Hypothalamus (tissue), 51 donors: ENCODE measurements at places on chromosomes 3 and 15.

GRCh38 chr3:50251220-50251619 is 15.2 kb downstream of the GNAI2 start:
- DNase-seq, result no peak

DNA sequence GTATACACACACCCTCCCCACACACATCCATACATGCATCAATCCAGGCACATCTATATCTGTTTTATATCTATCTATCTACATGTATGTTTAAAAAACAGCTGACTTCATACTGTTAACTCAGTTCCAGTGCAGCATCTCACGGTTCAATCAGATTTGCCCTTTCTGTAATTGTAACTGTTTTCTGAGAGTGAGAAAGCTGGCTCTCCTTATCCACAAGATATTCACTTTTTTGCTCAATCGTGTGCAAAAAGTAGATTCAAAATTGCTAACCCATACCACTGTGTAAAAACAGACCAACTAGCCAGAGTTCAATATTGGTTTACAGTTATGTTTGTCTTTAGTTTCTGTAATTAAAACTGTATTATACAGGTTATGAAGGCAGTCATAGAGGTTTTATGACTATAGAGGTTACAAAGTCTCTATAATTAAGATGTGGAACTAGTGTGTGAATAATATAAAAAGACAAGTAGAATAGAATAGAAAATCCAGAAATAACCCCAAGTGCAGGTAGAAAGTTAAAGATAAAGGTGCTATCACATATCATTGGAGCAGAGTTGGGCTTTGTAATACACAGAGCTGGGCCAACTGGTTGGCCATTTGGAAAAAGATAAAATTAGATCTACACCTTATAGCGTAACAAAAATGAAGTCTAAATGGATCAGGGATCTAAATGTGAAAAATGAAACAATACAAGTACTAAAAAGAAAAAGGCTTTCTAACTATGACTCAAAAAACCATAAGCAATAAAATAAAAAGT is 20.1 kb upstream of the MCF2L2 start:
- DNase-seq, result no peak

GRCh38 chr3:32245200-32245599 is 6.7 kb downstream of the CMTM8 start:
- no peak for DNase-seq

DNA sequence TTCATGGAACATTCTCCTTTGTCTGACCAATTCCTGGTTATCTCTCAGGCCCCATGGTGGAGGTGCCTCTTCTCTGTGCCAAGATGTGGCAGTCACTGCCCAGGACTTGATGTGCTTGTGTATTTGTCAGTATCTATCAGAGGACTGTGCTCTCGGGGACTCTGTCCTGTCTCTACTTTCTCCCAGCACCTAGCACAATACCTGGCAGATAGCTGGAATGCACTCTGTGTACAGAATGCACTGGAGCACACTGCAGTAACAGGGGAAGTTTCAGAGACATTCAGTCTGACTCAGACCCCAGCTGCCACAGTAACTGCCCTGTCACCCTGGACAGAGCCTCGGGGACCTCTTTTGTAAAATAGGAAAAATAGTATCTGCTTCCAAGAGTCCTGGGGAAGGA is 34.6 kb upstream of the SV2B start:
- DNase-seq, result no peak

GRCh38 chr3:170010498-170010897 is 27.3 kb upstream of the GPR160 start:
- DNase-seq, result no peak

DNA sequence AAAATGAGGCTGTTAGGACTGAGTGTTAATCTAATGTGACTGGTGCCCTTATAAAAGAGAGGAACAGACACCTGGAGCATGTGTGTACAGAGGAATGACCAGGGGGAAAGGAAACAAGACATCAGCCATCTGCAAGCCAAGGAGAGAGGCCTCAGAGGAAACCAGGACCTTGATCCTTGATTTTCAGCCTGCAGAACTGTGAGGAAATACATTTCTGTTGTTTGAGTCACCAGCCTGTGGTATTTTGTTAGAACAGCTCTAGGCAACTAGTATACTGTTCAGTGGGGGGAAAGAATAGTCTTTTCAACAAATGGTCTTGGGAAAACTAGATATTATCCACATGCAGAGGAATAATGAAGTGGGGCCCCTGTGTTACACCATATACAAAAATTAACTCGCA is 80.6 kb downstream of the CCR1 start:
- no peak for DNase-seq

GRCh38 chr3:129558772-129559564 is 16.0 kb downstream of the H1-8 start:
- DNase-seq, result no peak

- DNase-seq, result no peak
Observed at GRCh38 chr3:156693166-156693565, 18.8 kb downstream of the TIPARP start.

DNA sequence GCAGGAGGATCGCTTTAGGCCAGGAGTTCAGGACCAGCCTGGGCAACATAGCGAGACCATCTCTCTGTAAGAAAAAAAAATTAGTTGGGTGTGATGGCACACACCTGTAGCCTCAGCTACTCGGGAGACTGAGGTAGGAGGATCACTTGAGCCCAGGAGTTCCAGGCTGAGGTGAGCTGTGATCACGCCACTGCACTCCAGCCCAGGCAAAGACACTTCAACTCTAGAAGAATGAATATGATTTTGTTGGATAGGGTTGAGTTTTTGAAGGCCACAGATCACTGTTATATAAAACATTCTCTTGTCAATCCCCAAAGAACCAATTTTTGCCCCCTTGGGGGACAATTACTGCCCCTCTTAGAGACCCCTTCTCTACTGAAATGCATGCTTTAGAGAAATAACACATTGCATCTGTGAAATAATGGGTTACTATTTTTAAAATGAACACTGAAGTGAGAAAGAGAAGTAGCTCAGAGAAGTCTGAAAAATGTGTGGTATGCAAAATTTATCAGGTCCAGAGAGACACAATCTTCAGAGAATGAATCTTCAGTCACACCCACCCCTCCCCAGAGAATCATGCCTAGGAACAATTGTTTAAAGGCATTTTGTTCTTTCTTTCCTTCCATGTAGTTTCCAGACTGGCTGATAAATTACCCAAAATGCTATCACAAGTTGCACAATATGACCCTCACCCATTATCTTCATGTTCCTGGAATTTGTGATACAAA is 42.7 kb downstream of the METTL6 start:
- no peak for DNase-seq

- DNase-seq, result no peak
Observed at GRCh38 chr3:78879295-78879860, 888.4 kb downstream of the ROBO1 start.

GRCh38 chr3:102132370-102132769 is 283.1 kb downstream of the NFKBIZ start:
- DNase-seq, result no peak

DNA sequence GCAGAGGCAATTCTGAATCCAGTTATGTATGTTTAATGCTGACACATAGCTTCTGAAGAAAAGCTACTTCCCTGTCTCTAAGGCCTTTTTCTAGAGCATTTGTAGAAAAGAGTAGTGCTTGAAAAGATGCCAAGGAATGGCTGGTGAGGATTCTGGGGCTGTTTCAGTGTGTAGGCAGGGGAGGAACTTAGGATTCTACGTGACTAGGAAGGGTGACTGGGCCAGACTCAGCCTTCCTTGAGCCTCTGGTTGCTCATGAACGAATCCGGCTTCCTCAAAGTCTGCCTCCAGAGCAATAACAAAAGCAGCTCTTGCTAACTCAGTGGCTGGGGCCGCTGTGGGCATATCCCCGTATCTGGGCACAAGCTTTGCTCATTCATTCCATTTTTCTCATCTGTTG is 104.8 kb upstream of the WNT5A start:
- no peak for DNase-seq

DNA sequence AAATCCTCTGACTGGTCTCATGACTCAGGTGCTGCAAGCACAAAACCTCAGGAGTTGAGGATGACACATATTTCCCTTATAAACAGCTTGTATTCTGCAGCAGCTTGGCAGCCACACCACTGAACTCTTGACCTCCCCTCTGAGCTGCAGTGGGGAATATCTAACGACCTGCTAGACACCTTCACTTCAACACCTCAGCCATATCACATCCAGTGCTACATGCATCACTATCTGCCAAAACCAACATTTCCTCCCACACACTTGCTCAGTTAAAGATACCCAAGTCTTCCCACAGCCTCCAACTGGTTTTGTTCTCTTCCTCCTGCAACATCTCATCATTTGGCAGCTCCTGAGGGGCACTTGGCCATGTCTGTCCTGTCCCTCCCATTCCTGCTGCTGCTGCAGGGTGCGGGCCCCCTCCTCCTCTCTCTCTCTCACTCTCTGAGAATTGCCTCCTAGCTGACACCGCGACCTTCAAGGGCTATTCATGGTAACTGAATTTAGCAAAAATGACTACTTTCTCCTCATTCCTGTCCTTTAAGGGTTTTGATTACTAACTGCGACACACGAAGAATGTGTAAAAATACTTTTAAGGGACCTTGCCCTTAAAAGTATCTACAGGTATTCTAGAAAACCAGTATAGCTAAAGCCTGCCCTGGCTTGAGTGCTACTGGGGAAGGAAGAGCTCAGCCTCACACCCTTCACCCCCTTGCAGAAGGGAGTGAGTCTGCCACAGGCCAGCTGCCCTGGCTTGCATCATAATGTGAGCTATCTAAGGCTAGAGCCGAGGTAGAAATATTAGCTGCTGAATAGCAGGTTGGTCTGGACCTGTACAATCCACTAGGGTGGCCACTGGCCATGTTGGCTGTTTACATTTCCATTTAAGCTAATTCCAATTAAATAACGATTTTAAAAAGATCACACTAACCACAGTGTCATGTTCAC is 5.0 kb upstream of the CCR9 start:
- no peak for DNase-seq

DNA sequence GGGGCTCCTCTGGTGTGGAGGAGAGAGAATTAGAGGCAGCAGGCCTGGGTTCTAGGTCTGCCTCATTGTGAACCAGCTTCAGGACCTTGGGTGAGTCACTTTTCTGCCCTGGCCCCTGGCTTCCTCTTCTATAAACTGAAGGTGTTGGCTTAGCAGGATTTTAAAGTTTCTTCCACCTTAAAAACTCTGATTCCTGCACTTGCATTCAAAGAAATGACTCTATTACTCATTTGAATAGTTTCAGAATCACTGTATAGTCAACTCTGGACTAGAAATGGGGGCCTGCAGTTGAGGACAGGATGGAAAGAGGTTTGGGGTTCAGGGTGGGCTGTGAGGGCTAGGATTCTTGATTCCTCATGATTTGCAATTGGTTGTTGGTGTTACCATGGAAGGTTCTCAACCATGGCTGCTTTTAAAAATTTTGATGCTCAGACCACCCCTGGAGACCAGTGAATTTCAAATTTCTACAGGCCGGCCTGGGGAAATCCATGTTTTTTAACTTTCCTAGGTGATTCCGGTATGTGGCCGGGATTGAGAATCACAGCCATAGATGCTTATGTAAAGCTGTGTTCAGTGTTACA is 19.9 kb downstream of the SMAD3 start:
- DNase-seq, result no peak

- no peak for DNase-seq
Observed at GRCh38 chr15:75573648-75574384, 5.3 kb downstream of the PTPN9 start.

- no peak for DNase-seq
Observed at GRCh38 chr3:99246010-99246654, 344.6 kb upstream of the DCBLD2 start.

- DNase-seq, result no peak
Observed at GRCh38 chr3:53579636-53580035, 85.2 kb downstream of the CACNA1D start.

- DNase-seq, result no peak
Observed at GRCh38 chr15:63301088-63301487, 23.7 kb downstream of the APH1B start.

DNA sequence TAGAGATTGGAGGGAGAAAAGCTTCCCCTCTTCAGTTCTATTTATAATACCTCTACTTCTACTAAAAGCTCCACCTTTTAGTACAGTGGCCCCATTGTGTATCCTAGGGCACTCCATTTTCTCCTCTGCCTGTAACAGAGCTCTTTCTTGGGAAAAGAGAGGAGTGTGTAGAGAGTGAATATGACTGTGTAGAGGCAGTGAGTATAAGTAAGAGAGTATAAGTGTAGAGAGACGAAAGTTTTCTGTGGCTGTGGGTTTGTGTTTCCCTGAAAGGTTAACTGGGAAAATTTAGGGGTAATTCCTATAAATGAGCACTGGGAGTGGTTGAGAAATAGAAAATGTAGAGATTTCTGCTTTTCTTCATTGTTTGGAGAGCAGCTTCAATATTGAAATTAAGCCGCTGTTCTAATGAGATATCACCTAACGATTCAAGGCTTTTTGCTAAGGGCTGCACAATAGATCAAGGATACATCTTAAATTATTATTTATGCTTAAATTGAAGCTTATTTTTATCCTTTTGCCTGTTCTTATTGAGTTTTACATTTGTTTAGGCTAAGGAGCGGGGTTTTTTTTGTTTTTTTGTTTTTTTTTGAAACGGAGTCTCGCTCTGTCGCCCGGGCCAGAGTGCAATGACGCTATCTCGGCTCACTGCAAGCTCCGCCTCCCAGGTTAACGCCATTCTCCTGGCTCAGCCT is 6.9 kb downstream of the IQGAP1 start:
- no peak for DNase-seq

DNA sequence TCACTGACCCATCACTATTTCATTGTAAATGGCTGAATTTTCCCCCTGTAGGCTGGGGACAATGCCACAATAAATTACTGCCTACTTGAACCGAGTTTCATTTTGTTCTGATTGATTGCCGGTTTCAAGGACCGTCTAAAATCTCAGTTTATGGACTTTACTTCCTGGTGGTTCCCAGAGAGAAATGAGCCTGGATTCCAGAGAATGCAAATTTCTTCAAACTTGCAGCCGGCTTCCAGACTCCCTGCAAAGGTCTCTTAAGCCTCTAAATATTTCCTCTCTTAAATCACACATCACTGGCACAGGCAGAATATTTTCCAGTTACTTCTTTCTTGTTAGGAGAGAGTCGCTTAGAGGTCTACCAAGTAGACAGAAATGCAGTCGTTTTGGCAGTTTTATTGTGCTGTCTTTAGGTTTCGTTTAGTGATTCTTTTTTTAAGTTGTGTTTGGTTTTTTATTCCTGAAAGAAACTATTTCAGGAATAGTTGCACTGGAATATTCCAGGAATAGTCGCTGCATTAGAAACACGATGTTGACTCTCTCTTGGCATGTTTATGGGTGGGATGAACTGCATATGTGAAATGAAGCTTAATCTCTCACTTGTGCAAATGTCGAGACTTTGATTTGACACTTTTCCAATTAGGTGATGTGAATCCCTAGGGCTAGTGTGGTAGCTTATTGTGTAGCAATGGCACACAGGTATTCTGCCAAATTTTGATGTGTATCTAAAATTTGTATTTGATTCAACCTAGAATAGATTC is 284.1 kb upstream of the NR2E3 start:
- no peak for DNase-seq

GRCh38 chr3:165390166-165390565 is 194.0 kb upstream of the SLITRK3 start:
- no peak for DNase-seq

GRCh38 chr3:37625051-37625450 is 236.6 kb upstream of the CTDSPL start:
- DNase-seq, result no peak

DNA sequence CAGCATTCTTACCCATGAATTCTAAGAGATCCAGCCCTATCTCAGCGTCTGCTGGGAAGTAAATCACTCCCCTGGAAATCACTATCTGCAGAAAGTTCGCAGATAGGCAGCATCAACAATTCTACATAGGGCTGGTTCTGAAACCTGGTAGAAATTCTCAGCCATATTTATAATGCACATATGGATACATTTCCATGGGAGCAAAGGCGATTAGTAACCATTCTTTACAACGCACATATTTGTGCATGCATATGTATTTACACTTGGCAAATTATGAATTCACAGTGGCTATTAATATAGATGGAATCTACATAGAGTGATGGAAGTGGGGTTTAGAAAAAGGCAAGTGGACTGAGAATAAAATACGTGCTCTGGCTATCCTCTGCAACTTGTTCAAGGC is 128.0 kb upstream of the FOXB1 start:
- DNase-seq, result no peak
